GM23338 (cell line): ENCODE measurements at places on chromosomes 2 and 18. TPM values are rescaled to one million over a fixed set of nuclear protein-coding genes. Genes with fewer than 3 reads are reported as not detected.

GRCh38 chr2:120299561-120299960 is 46.4 kb upstream of the INHBB start:
- no peak for DNase-seq

GRCh38 chr18:48778344-48779011 is 172.3 kb downstream of the SMAD7 start:
- no peak for DNase-seq

DNA sequence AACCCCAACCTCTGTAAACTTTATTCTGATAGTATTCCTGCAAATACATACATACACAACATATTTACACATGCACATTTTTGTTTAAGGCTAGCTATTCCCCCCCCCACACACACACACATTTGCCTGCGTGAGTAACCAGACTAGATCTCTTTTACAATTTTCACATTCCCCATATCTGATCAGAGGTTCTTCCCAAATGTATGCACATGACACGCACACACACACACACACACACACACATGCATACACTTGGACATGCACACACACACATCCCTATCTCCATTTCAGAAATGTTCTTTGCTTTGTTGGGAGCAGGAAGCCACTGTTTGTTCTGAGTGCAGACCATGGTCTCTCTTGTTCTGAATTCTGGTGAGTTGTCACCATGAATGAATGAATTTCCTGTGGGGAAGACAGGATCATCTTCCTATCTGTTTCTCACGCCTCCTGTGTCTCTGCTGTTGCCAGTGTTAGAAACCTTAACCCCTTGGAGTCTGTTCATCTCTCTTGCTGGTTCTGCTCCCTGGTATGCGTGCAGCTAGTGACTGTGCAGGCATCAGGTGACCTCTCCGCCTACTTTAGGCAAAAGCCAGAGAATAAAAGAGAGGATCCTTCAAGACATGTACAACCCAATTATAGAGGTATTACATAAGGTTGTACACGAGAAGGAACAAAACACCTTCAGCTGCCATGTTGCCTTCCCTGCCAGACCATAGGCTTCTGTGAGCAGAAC is 251.0 kb upstream of the RAB12 start:
- DNase-seq, result no peak

- no peak for DNase-seq
These were observed 157.4 kb downstream of the CDH2 start for GRCh38 chr18:28019425-28020108.

- DNase-seq, result no peak
These were observed 296.9 kb upstream of the CDH19 start for GRCh38 chr18:66900837-66901236.

DNA sequence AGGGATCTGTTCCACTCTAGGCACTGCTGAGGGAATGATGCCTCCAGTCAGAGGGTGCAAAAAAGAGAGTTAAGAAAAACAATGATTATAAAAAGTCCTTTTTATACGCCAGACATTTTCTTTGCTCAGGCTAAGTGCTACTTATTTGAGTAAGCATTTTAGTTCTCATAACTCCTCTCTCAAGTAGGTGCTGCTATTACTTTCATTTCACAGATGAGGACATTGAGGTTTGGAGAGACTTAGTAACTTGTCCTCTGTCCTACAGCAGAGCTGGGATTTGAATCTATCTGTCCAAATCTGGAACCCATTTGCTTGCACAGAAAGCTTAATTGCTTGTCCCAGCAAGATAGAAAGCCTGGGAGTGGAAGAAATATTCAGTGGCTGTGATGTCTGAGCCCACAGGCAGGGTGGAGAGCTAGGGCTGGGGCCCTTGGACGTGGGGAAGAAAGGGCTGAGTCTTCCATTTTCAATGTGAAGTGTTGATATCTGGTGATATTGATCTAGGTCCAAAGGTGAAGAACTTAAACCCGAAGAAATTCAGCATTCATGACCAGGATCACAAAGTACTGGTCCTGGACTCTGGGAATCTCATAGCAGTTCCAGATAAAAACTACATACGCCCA is 5.8 kb downstream of the IL37 start:
- no peak for DNase-seq

DNA sequence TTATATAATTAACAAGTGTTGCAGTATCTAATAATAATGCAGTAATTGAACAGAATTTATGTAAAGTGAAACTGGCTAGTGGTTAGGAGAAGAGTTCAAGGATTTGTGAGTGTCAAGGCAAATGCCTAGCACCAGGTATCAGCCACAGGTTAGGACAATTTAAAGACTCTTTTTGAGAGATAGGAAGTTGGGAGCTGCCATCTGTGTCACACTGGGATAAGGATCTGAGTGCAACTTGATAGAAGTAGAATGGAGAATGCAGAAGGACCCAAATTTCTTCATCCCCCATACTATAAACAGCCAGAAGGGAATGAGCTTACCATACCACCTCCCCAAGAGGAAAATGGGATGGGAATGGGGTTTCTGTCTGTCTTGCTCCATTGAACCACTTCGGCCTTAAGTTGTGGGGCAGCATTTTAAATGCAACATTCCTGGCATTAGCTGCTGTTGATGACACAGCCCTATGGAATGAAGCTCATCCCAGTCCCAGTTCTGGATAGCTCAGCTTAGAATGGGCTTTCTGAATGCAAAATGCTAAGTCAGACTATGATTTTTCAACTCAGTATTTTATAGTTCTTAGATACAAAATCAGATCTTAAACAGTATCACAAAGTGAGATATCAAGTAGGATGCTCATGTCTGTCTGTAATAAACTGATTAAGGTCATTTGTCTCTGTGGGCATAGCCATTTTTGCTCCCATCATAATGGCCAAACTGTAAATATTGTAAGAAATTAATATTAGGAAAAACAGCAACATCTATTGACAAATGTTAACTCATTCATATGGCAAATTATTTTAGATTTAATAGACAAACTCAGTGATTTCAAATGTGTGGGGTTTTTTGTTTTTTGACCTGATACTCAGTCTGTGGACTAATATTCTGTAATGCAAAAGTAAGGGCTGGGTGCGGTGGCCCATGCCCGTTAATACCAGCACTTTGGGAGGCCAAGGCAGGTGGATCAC is 44.0 kb downstream of the GPR155 start:
- peak; percentile 20 for DNase-seq

- DNase-seq, result no peak
These were observed 77.2 kb upstream of the CD226 start for GRCh38 chr18:70024829-70025228.

DNA sequence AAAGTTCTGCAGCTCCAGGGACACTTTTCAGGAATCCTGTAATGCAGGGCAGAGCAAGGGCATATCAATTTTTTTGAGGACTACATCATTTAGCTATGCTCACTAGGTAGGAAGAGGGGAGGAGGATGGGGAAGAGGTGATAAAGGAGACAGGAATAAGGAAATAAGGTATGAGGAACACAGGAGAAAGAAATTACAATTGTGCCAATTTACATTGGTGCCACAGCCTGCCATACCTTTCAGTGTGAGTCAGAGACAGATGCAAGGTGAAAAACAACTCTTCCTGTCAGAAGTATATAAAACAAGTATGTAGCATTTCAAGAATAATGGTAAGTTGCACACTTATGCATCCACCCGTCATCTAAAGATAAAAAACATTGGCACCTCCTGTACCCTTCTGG is 5.4 kb upstream of the MRPS9 start:
- no peak for DNase-seq

DNA sequence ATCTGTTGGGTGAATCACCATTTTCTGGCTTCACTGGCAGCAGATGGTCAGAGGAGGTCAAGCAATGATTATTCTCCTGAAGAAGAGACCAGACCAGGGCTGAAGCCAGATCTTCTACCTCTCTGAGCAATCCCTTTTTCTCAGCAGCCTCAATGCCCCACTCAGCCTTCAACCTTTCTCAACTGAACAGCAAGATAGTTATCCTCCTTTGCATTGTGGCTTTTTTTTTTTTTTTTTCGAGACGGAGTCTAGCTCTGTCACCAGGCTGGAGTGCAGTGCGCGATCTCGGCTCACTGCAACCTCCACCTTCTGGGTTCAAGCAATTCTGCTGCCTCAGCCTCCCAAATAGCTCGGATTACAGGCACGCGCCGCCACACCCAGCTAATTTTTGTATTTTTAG is 50.5 kb downstream of the ZFP36L2 start:
- no peak for DNase-seq

GRCh38 chr2:237511433-237511832 is 24.4 kb downstream of the MLPH start:
- no peak for DNase-seq

GRCh38 chr2:42194428-42194827 is 25.3 kb downstream of the EML4 start:
- no peak for DNase-seq

DNA sequence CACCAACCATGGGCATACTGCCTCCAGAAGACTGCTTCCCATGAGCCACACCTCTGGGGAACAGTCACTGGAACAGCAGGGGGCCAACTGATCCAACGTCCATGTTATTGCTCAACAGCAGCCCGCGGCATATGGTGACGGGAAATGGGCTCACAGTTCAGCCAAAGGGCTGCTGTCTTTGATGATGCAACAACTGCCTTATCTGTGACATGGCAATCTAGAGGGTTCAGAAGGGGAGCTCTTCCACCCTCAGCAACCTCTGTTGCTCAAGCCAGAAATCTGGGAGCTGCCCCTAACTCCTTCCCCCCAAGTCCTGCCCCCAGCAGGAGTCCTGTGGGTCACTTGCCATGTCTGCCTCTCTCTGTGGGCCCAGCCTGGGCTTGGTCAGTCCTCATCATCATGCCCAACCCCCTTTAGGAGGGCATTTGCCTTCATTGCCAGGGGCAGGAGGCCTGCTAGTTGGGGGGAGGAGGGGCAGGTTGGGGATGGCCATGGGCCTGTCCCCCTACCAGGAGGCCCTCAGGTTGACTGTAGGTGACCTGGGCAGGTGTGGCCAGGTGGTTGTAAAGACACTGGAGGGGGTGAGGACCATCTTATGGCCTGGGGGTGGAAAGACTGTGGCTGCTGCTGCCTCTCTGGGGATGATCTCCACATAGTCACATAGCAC is 212.9 kb downstream of the CYP26B1 start:
- no peak for DNase-seq

- no peak for DNase-seq
These were observed 5.6 kb upstream of the TMEM17 start for GRCh38 chr2:62511636-62512035.

DNA sequence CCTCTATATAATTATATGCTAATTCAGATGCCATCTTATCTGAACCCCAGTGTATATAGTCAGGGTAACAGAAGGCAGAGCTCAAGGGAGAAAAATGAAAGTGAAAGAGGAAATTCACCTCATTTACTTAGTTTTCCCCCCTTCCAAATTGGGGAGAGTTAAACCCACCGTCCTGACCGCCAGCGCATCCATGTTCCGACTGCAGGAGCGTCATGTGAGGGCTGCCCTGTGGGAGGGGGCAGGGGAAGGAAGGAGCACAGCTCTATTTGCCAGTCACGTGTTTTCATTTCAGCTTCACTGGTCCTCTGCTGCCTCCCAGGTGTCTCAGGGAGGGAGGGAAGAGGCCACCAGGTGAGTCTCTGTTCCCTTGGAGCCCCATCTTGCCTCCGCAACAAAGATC is 13.2 kb downstream of the CNNM4 start:
- DNase-seq, result peak; percentile 51

- no peak for DNase-seq
These were observed 674.3 kb downstream of the IRS1 start for GRCh38 chr2:226125176-226125883.

DNA sequence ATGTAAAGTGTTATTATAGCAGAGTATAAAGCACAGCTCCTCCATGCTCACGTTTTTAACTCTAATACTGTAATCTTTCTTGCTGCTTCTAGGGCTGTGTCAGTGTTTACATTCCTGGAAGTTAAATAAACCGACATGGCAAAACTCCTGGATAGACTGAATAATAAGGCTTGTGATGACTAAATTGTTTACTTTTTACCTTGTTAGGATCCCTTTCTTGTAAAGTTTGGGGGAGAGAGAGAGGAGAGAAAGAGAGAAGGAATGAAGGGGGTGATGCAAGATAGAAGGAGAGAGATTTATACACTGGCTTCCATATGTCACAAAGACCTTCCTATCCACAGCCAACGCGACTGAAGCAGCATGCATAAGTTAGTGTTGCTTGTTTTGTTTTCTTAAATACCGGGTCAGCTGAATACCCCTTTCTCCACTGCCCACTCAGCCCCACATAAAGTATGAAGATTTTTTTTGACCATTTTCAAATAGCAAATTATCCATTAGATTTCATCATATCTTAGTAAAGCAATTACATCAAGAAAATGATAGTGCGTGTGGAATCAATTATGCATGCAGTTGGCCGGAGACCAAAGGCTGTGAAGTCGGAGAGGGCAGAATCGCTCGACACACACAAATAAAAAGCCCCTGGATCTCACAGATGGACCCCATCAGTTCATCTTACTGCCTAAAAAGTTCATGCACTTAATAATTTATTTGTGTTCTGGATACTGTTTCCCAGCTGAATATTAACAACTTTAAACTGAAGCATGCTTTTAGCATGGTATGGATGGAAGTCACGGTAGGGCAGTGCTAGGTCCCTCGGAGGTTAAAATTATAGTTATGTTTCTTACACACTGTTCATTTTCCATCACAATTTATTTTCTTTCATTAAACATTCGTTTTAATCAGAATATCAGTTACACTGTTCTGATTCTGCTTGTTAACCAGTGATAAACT is 20.1 kb downstream of the BCL11A start:
- no peak for DNase-seq

DNA sequence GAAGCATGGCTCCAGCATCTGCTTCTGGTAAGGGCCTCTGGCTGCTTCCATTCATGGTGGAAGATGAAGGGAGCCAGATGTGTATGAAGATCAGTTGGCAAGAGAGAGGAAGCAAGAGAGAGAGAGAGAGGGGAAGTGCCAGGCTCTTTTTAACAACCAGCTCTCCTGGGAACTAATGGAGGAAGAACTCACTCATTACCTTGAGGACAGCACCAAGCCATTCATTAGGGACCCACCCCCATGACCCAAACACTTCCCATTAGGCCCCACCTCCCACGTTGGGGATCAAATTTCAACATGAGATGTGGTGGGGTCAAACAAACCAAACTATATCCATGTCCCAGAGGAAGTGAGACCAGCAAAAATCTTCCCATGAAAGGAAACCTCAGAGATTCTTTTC is 124.8 kb upstream of the SIX2 start:
- peak; percentile 34 for DNase-seq

- DNase-seq, result no peak
These were observed 114.8 kb downstream of the DIS3L2 start for GRCh38 chr2:232076272-232076671.

- DNase-seq, result no peak
These were observed 834.0 kb upstream of the FSHR start for GRCh38 chr2:49988276-49988675.

- DNase-seq, result no peak
These were observed 13.0 kb downstream of the ICA1L start for GRCh38 chr2:202858601-202859000.

The DBI gene
- 171 and 266 TPM in 2 replicates for total RNA-seq

The CRACDL gene
- 0.14 and 0.85 TPM in 2 replicates for total RNA-seq

The CHST9 gene
- total RNA-seq, result 14.3 and 15.5 TPM in 2 replicates

The SELENOI gene
- total RNA-seq, result 64.3 and 67.8 TPM in 2 replicates
